Thoracic aorta (tissue), 2 donors: ENCODE measurements at places on chromosomes 2 and 18. TPM values are rescaled to one million over a fixed set of nuclear protein-coding genes. Genes with fewer than 3 reads are reported as not detected.

Gene ANKAR
- total RNA-seq, result 15.8 TPM

Gene GPR17
- not detected for total RNA-seq

DNA sequence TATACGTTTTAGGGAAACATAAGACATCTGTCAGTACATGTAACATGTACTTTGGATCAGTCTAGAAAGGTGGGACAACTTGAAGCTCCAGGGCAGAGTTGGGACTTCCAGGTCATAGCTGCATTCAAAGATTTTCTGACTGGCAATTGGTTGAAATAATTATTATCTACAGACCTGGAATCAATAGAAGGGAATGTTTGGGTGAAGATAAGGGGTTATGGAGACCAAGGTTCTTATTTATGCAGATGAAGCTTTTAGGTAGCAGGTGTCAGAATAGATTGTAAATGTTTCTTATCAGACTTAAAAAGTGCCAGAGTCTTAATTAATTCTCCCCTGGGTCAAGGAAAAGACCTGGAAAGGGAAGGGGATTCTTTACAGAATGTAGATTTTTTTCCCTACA lies 19.8 kb downstream of the RPIA start:
- no peak for DNase-seq
- H3K27me3 ChIP-seq, result no peaks in the 10 kb centered on the region
- H3K4me3 ChIP-seq, result no peak overlapping the region

- DNase-seq, result no peak
- H3K27me3 ChIP-seq, result no peaks in the 10 kb centered on the region
- no peak overlapping the region for H3K4me3 ChIP-seq
- H3K4me1 ChIP-seq, result no peaks in the 10 kb centered on the region
- no peak overlapping the region for H3K27ac ChIP-seq
Observed at GRCh38 chr2:19369341-19369955, 11.0 kb upstream of the OSR1 start.

DNA sequence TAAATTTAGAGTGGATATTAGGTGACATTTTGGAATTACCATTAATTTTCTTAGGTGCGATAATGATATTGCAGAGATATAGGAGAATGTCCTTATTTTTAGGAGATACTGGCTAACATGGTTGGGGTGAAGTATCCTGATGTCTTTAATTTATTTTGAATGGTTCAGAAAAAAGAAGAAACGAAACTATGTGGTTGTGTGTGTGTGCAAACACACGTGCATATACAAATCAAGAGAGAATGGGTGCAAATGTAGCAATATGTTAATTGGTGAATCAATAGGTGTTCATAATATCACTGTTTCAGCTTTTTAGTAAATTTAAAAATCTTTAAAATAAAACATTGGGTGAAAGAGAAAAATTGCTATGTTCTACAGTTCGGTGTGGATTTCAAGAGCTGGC lies 140.9 kb downstream of the DIS3L2 start:
- H3K27ac ChIP-seq, result no peak overlapping the region
- H3K4me1 ChIP-seq, result no peaks in the 10 kb centered on the region
- H3K27me3 ChIP-seq, result no peaks in the 10 kb centered on the region
- H3K36me3 ChIP-seq, result peaks cover 4% of the 10 kb centered on the region
- no peak overlapping the region for H3K4me3 ChIP-seq
- no peak for DNase-seq

DNA sequence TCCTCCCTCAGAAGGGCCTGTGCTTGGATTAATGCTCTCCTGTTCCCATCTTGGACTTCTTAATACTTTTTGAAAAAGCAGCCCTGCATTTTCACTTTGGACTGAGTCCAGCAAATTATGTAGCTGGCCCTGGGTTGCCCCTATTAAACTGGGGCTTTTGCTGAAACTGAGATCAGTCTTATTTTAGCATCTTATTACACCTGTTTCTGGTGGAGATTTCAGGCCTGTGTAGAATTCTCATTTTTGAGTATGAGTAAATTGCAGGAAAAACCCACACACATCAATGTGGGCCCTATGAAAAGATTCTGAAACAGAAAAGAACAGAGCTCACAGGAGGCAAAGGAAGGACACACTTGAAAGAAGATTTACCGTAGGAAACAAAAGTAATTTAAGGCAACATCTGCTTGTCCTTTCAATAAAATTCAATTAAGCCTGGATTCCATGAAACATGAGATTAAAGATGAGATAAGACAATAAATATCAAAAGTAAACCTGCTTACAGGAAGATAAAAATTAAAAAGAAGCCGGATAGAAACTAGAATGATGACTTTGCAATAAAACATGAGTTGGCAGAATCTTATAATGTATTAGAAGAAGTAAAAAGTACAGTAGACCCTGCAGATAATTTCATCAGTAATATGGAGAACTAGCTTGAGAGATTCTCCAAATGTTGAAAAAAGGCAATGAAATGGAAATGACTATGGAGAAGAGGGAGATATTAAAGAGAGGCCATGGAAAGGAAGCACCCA lies 90.7 kb upstream of the GCFC2 start:
- DNase-seq, result no peak
- no peaks in the 10 kb centered on the region for H3K27me3 ChIP-seq
- no peak overlapping the region for H3K27ac ChIP-seq
- H3K36me3 ChIP-seq, result no peaks in the 10 kb centered on the region
- no peak overlapping the region for H3K4me3 ChIP-seq

DNA sequence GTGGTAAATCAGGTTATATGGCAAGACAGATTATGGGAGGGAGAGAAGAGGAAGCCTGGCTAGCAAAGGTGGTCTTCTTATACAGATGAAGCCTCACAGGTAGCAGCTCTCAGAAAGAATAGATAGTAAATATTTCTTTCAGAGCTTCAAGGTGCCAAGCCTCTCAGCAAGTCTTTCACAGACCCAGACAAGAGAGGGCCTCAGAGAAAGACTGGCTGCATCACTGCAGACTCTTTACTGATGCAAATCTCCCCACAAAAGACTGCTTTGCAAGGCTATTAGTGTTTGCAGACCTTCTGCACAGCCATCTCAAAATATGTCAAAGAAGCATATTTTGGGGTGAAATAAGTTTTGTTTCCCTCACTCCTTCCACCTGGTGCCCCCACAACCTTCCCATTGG lies 372.4 kb upstream of the RND3 start:
- no peak overlapping the region for H3K4me3 ChIP-seq
- no peaks in the 10 kb centered on the region for H3K36me3 ChIP-seq
- H3K27me3 ChIP-seq, result no peaks in the 10 kb centered on the region
- no peak for DNase-seq
- no peaks in the 10 kb centered on the region for H3K4me1 ChIP-seq

DNA sequence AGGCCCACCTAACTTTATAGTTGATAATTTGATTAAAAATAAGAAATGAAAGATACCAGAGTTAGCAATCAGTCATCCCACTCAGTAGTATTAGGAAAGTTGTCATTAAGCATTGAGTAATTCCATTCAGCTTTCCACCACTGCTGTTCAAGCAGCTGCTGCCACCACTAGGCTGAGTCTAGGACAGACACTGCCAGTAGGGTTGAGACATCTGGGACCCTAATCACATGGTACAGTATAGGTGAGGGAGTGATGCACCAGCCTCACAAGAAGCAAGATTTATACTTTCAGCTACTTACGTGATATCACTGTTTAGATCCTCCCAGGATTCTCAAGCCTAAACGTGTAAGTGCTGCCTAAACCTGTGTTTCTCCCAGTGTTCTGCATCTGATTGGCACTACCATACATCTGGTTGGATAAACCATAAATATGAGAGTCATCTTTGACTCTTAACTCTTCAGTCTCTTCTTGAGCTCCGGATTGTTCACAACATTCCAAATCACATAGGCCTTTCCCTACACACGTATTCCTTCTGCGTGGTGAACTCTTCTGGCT lies 3.2 kb downstream of the UBXN4 start:
- no peak for DNase-seq
- no peaks in the 10 kb centered on the region for H3K27me3 ChIP-seq
- no peak overlapping the region for H3K27ac ChIP-seq
- H3K4me1 ChIP-seq, result peaks cover 24% of the 10 kb centered on the region
- peaks cover 5% of the 10 kb centered on the region for H3K36me3 ChIP-seq

DNA sequence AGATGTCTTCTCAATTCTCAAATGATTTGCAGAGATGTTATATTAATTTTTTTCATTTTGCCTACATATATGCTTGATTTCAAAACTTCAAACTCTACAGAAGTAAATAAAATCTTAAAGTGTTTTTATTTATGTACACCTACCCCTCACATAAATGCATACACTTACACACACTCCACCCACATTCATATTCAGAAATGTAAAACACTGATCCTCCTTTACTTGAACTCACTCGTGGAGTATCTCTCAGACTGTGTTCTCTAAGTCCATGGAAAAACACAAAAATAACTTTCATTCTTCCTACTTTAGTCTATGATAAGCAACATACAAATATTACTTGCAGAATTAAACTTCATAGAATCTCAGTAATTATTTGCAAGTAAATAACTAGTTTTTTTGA lies 209.1 kb upstream of the RBMS1 start:
- DNase-seq, result no peak
- H3K4me3 ChIP-seq, result no peak overlapping the region
- no peak overlapping the region for H3K27ac ChIP-seq
- H3K4me1 ChIP-seq, result peaks cover 5% of the 10 kb centered on the region

DNA sequence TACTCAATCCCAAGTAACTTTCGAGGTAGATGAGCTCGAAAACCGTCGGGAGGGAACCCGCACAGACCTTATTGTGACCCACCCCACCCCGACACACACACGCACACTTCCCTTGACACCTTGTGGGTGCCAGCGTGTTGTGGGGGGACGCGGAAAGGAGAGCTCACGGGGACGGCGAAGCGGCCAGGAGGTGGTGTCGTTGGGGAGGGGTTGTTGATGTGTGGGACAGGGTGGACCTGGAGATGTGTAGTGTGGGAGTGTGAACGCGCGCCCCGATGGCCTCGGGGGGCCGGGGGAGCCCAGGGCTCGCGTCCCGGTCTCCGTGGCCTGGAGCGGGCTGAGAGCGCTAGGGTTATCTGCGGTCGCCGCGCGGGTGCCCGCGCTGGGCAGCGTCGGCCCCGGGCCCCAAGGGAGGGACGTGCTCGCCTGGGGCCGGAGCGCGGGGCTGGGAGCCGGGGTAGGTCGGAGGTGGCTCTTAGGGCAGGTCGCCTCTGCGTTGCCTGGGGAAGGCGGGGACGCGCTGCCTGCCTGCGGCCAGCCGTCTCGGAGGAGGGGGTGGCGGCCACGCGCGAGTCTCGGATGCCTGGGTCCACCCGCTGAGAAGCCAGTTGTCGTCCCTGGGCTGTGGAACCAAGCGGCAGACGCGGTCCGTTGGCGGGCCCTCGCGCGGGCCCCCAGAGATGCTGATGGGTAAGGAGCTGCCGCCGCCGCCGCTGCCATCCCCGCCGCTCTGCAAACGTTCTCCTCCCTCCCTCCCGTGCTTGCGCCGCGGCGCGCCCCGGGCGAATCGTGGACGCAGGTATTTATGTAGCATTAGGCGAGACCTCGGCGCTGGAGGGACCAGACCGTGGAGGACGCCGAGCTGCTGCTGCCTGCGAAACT lies 1.6 kb downstream of the KLHL29 start:
- peak overlapping the region; percentile 88 for H3K4me3 ChIP-seq
- DNase-seq, result no peak
- no peak overlapping the region for H3K27ac ChIP-seq
- no peaks in the 10 kb centered on the region for H3K36me3 ChIP-seq
- H3K4me1 ChIP-seq, result no peaks in the 10 kb centered on the region

- no peaks in the 10 kb centered on the region for H3K4me1 ChIP-seq
- no peak overlapping the region for H3K4me3 ChIP-seq
- no peaks in the 10 kb centered on the region for H3K36me3 ChIP-seq
- H3K27ac ChIP-seq, result no peak overlapping the region
- no peak for DNase-seq
Observed at GRCh38 chr2:175318542-175318941, 137.0 kb upstream of the ATP5MC3 start.

GRCh38 chr2:71631411-71631931 lies 178.1 kb downstream of the DYSF start:
- H3K4me1 ChIP-seq, result peaks cover 15% of the 10 kb centered on the region
- no peaks in the 10 kb centered on the region for H3K27me3 ChIP-seq
- H3K36me3 ChIP-seq, result no peaks in the 10 kb centered on the region
- no peak overlapping the region for H3K27ac ChIP-seq

DNA sequence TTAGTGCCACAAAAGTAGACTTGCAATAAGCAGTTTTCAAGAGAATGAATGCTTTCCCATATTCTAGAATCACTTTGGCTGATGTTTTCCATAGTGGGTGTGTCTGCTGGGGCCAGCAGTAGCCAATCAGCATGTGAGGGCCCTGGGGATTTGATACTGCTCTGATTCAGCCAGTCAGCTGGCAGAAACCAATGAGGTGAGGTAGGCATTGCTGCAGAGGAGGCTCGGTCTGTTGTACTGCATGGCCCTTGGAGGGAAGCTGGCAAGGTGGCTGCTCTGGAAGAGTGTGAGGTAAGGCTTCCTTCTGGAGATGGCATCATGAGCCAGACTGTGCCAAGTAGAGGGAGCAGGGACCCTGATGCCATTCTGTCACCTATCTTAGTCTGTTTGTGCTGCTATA lies 22.7 kb downstream of the TMEM87B start:
- DNase-seq, result no peak
- H3K4me1 ChIP-seq, result no peaks in the 10 kb centered on the region
- no peak overlapping the region for H3K27ac ChIP-seq
- H3K36me3 ChIP-seq, result peaks cover 18% of the 10 kb centered on the region
- no peak overlapping the region for H3K4me3 ChIP-seq

- no peak for DNase-seq
- no peaks in the 10 kb centered on the region for H3K27me3 ChIP-seq
- H3K4me3 ChIP-seq, result no peak overlapping the region
- H3K27ac ChIP-seq, result no peak overlapping the region
- no peaks in the 10 kb centered on the region for H3K4me1 ChIP-seq
- no peaks in the 10 kb centered on the region for H3K36me3 ChIP-seq
Observed at GRCh38 chr2:129240061-129240460, 739.4 kb upstream of the RAB6C start.

DNA sequence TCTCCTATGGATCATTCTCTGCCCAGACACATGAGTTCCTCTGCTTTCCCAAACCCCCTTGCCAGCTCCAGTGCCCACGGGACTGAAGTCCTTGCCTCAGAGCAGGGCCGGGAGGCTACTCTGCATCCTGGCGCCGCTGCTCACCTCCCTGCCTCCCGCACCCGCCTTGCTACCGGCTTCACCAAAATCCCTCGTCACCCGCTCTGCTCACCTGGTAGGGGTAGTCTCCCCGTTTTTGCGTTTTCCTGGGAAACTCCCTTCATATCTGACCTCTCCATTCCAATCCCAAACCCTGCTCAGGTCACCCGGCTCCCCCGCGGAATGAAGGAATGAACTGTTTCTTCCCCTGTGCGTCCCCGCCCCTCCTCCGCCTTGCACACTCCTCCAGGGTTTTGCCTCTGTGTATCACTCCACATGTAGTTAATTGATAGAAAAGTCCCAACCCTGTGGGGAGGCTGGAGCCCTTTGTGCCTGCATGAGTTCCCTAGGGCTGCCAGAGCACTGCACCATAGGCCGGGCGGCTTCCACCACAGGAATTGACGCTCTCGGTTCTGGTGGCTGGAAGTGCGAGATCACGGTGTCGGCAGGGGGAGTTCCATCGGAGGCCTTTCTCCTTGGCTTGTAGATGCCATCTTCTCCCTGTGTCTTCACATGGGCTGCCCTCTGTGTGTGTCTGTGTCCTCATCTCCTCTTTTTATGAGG lies 2.0 kb upstream of the DGKD start:
- no peak overlapping the region for H3K27ac ChIP-seq
- H3K4me1 ChIP-seq, result peaks cover 27% of the 10 kb centered on the region
- H3K36me3 ChIP-seq, result no peaks in the 10 kb centered on the region
- DNase-seq, result no peak
- no peaks in the 10 kb centered on the region for H3K27me3 ChIP-seq
